A549 treated with ZK216348 at 1 μM for 4 hours (cell line): ENCODE measurements at places on chromosomes 12 and 14. TPM values are rescaled to one million over a fixed set of nuclear protein-coding genes. Genes with fewer than 3 reads are reported as not detected.

The HOTAIR gene
- 0.16 to 0.33 TPM (median 0.25 TPM) in 4 of 5 replicates, not detected in the other for total RNA-seq

The KRT74 gene
- total RNA-seq: not detected in 5 replicates

The GPHB5 gene
- total RNA-seq: not detected in 5 replicates

The FAM222A gene
- total RNA-seq: 3.5 to 6.9 TPM (median 5.2 TPM) in 5 replicates

The IFNG-AS1 gene
- total RNA-seq: not detected in 5 replicates

The PROX2 gene
- total RNA-seq: not detected in 5 replicates

The TMEM121 gene
- 2.1 to 11.7 TPM (median 10.8 TPM) in 5 replicates for total RNA-seq

The POMT2 gene
- 30.3 to 33.9 TPM (median 32.0 TPM) in 5 replicates for total RNA-seq

The C12orf54 gene
- total RNA-seq: not detected in 5 replicates

The RNASE4 gene
- total RNA-seq: 4.3 to 9.6 TPM (median 7.4 TPM) in 5 replicates

The GMPR2 gene
- 53.6 to 67.0 TPM (median 57.2 TPM) in 5 replicates for total RNA-seq

The FOXN4 gene
- total RNA-seq: 0.07 TPM in 1 of 5 replicates, not detected in the others

The CHPT1 gene
- total RNA-seq: 42.3 to 83.1 TPM (median 72.6 TPM) in 5 replicates

The TC2N gene
- 0.51 to 0.85 TPM (median 0.84 TPM) in 5 replicates for total RNA-seq

The MAPKAPK5 gene
- total RNA-seq: 50.0 to 61.6 TPM (median 56.9 TPM) in 5 replicates

The BCAT1 gene
- total RNA-seq: 9.1 to 12.2 TPM (median 10.3 TPM) in 5 replicates
